Dermis microvascular lymphatic vessel endothelial cell (primary cell): ENCODE measurements at places on chromosomes 12 and 14.

DNA sequence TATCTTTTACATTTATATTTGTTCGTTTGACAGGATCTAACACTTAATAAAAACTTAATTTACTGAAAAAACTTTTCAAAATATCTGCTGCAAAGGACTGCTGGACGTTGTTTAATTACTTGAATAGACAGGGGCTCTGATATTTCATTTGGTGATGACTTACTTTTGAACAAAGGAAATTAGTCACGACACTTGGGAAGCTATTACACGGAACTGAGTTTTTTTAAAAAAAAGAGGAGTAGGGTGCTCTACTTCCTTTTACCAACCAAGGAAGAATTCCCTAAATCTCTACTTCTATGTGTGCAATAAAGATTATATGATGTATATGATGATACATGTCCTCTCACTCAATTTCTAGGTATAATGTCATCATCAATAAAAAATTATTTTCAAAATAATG, 4.7 kb downstream of the FGD6 start:
- DNase-seq = no peak

- no peak for DNase-seq
Measured at GRCh38 chr12:40327535-40327934, 102.7 kb downstream of the LRRK2 start.

DNA sequence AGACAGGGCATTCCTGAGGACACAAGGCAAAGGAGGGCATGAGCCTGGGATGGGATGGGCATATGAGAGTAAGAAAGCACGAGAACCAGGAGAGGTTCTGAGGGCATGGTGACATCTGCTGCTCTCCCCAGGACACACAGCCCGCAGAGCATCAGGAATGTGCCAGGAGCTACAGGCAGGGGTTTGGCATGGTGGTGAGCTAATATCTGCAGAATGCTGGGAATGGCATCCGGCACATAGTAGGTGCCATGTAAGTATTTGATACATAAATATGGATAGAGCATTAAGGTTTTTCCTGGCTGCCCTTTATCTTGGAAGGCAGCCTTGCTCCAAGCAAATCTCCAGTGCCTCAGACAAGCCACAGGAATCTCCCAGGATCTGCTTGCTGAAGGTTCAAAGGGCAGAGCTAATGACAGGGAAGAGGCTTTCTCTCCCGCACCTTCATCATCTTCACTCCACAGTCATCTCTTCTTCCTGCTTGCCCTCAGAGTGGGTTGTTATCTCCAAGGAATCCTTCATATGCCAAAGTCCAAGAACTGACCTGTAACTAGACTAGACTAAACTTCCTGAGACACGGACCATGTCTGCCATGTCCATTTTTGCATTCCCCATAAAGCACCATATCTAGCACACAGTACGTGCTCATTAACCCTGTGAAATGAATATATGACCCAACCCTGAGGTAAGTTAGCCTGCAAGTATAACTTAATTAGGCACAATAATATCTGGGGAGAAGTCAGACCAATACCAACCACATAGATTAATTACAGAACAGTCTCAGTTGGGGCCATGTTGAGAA, 62.0 kb upstream of the SCN8A start:
- no peak for DNase-seq

GRCh38 chr12:68352067-68352466, 19.9 kb upstream of the MDM1 start:
- DNase-seq = no peak

DNA sequence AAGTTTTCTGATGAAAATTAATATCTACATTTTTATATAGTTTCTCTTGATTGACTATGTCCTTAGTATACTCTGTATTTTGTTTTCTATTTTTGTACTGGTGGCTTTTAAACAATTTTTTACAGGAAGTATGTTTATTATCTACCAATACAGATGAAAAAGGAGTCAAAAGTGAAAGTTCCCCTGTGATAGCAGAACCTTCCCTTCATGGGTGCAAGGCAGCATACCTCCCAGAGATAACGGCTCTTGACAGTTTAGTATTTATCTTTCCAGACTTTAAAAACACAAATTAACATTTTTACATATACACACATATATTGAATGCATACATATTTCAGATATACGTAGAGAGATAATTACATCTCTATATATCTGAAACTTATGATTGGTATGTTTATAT, 17.1 kb upstream of the FAM234B start:
- DNase-seq = no peak

DNA sequence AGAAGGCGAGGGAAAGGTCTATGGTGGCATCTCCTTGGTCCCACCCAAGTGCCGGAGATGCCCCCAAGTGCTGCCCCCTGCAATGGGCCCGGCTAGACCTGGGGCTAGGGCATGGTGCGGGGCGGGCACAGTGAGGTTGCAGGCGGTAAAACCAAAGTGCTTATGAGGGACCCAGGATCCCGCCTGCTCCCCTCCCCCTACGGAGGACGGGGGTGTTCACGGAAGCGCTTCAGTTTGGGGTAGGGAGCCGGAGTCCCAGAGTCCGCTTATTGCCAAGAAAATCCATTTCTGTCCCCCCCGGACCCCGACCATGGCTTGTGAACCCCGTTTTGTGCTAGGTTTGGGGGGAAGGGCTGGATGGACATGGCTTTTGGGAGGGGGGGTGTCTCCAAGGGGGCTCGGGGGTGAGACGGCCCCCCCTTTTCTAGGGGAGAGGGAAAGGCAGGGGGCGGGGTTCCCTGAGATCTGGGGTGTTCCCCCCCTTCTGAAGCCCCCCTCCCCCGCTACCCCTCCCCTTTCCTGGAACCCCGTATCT, 5.4 kb upstream of the GPR84 start:
- DNase-seq = no peak

GRCh38 chr12:76810671-76811419, 46.9 kb downstream of the ZDHHC17 start:
- DNase-seq = no peak

GRCh38 chr12:3251067-3251466, 173.9 kb downstream of the TSPAN9 start:
- DNase-seq = no peak

DNA sequence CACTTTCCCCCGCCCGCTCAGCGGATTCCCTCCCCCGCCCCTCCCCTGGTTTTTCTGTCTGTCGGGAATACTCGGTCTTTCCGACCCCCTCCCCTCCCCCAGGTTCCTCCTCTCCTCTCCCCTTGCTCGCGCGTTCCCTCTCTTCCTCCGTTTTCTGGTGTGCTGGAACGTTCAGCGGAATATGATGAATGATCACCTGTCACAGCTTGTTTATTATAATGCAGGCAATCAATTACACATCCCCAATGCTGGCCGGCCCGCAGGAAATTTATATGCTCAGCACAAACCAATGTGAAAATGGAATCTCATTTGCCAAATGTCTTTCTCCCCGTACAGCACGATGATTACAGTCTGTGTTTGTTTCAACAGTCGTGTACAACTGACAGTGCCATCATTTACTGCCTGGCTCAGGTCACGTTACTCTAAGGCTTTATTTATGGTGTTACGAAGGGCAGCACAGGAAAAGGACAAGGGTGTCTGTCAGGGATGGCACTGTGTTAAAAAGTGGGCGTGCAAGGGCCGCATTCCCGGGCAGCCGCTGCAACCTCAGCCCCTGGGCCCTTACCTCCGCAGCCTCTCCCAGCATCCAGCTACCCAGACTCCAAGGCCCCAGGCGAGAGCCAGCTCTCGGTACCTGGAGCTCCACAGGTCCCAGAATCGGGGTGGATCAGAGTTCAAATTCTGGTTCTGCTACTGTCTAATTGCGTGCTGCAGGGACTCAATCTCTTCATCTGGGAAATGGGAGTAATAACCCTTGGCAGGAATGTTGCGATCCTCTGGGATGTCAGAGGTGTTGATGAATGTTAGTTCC, 24.7 kb upstream of the MAP1LC3B2 start:
- peak; percentile 20 for DNase-seq

DNA sequence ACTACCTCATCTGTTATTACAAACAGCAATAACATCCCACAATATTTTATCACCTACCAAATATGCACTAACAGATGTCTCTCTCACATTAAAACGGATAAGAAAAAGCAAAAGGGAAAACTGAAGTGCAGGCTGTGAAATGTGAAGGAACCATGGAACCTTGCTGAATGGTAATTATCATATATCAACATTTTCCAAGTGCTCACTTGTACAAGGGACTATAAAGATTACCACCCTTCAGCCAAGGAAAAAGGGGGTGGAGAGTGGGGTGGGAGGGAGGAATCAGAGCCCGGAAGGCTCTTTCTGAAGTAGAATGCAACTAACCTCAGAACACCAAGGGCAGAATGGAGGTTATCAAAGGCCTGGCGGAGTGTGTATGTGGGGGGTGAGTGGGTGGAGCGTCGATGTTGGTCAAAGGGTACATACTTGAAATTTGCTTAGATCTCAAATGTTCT, 1.2 kb downstream of the SNX6 start:
- no peak for DNase-seq

GRCh38 chr12:1367331-1368291, 226.8 kb downstream of the FBXL14 start:
- DNase-seq = no peak

DNA sequence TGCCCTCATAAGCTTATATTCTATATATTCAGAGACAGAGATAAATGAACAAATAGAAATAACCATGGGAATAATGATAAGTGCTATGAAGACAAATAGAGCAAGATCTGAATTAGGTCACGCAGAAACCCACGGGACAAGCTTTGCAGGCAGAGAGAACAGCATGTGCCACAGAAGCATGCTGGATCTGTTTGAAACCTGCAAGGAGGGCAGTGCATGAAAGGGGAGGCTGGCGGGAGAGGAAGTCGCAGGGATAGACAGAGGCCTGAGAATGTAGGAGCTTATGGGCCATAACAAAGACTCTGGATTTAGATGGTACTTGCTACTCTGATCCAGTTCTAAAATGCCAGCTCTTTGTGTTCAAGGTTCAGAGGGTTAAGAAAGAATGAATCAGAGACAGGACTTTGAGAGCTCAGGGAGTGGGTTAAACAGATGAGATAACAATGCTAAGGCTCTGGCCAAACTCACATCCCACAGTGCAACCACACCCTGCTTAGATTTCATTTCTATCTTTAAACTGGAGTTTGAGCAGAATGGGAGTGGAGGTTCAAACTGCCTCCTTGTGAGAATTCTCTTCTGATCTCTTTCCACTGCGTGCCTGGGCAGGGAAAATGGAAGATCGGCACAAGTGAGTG, 49.2 kb upstream of the PPP1R12A start:
- no peak for DNase-seq

GRCh38 chr12:70149013-70149412, 94.2 kb upstream of the CNOT2 start:
- DNase-seq = no peak

- no peak for DNase-seq
Measured at GRCh38 chr12:96502477-96502876, 13.1 kb downstream of the CFAP54 start.

DNA sequence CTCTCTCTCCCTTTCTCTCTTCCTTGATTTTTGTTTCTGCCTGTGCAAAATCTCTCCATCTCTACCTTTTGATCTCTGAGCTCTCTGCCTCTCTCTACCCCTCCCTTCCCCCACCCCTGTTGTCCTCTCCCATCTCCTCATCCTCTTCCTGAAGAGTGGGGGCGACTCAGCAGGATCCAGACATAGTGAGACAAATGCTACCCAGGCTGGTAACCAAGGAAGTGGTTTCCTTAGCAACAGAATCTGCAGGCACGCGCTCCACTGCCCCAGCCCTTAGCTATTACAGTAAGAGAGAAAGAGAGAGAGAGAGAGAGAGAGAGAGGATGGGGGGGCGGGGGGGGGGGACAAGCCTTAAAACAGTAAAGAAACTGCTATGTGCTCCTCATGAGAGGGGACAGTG, 85.6 kb downstream of the CMKLR1 start:
- no peak for DNase-seq

DNA sequence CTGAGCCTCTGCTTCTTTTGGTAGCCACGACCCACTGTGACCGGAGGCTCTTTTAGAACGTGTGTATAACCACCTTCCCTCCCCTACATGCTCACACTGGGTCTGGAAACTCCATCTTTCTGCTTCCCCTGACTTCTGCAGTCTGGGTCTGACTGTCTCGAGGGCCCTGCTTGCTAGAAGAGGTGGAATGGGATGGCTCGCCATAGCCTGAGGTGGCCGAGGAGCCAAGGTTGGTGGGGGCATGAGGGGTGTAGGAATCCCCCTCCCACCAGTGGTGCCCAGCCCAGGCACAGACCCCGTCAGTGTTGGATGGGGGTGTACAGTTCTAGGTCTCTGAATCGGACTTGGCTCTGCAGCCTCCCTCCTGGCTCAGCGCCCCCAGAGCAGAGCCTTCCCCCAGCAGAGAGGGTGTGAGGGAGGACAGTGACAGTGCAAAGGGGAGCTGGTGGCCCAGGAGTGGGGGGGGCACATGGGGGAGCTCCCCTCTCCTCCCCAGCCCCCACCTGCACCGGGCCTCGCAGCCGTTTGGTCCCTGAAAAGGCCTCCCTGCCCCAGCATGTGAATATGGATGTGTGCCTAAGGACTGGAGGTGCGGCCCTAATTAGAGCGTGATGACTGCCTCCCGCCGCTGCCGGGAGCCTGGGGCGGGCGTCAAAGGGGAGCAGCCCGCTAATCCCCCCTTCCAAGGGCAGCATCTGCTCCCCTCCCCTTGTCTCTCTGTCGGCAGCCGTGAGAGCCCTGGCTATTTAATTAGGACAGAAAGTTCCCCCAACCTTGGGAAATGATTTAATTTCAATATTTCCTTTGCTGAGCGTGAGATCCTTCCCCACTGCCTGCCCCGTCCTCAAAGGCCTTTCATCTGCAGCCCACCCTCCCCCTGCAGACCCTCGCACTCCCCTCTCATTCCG, 196.2 kb upstream of the C14orf180 start:
- no peak for DNase-seq

DNA sequence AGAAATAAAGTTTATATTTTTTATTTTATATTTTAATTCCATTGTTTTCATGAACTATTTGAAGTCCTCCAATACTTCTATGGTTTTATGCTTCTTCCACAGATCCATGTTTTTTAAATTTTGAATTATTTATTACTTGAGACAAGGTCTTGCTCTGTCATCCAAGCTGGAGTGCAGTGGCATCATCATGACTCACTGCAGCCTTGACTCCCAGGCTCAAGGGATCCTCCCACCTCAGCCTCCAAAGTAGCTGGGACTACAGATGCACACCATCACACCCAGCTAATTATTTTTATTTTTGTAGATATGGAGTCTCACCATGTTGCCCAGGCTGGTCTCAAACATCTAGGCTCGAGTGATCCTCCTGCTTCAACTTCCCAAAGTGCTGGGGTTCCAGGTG, 28.8 kb upstream of the DLGAP5 start:
- DNase-seq = no peak

GRCh38 chr12:46368684-46369083, 3.9 kb downstream of the SLC38A2 start:
- peak; percentile 10 for DNase-seq

GRCh38 chr12:40253936-40254335, 29.1 kb downstream of the LRRK2 start:
- DNase-seq = no peak

- DNase-seq = no peak
Measured at GRCh38 chr14:24238527-24239037, 3.8 kb downstream of the TINF2 start.

GRCh38 chr12:52413202-52413601, 7.1 kb upstream of the KRT82 start:
- no peak for DNase-seq

GRCh38 chr12:12724421-12725085, 7.4 kb downstream of the CDKN1B start:
- DNase-seq = peak; percentile 15

- no peak for DNase-seq
Measured at GRCh38 chr12:48336061-48336460, 14.7 kb downstream of the ZNF641 start.
